Activated naive CD4-positive, alpha-beta T cell treated with anti-CD3 and anti-CD28 coated beads, Interleukin-2, amount 50 U/mL, for 72 hours (primary cell): ENCODE measurements at places on chromosomes 5 and 9. TPM values are rescaled to one million over a fixed set of nuclear protein-coding genes. Genes with fewer than 3 reads are reported as not detected.
A peak's percentile ranks its signal among the peaks of the same experiment; 100 is the strongest.

EQTN gene
- total RNA-seq: not detected

BTNL8 gene
- total RNA-seq: not detected

FOXD4L4 gene
- total RNA-seq: not detected

FRMD3 gene
- total RNA-seq: 0.25 TPM

PRELID2 gene
- total RNA-seq: 10.7 TPM

GFI1B gene
- total RNA-seq: not detected

TYRP1 gene
- not detected for total RNA-seq

UBAC1 gene
- total RNA-seq: 39.8 TPM

SLC6A19 gene
- total RNA-seq: not detected

EEIG1 gene
- total RNA-seq: 96.5 TPM

- no peak for DNase-seq
Observed at GRCh38 chr9:113919382-113919781, 43.3 kb downstream of the ZNF618 start.

GRCh38 chr5:61878471-61878870, 427.5 kb upstream of the KIF2A start:
- DNase-seq: no peak

- peak; percentile 32 for DNase-seq
Observed at GRCh38 chr5:143019614-143020515, 249.7 kb downstream of the ARHGAP26 start.

- no peak for DNase-seq
Observed at GRCh38 chr5:139664086-139664693, 16.0 kb downstream of the CXXC5 start.

DNA sequence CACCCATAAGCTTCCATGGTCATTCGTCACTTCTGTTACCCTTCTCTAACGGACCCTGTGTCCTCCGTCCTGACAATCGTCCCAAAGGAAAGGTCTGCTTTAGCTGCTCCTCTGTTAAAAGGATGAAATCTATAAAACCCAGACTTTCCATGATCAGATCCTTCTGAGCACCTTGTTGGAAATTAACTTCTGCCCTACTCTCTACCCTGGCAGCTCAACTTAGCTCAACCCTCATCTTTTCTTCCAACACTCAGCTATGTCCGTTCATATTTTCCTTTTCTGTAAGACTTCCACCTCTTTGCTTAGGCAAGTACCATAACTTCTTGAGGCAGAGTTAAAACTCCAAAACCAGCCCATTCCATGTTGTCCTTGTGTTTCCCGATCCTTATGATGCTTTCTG, 205.4 kb downstream of the SPATA31A6 start:
- DNase-seq: no peak

DNA sequence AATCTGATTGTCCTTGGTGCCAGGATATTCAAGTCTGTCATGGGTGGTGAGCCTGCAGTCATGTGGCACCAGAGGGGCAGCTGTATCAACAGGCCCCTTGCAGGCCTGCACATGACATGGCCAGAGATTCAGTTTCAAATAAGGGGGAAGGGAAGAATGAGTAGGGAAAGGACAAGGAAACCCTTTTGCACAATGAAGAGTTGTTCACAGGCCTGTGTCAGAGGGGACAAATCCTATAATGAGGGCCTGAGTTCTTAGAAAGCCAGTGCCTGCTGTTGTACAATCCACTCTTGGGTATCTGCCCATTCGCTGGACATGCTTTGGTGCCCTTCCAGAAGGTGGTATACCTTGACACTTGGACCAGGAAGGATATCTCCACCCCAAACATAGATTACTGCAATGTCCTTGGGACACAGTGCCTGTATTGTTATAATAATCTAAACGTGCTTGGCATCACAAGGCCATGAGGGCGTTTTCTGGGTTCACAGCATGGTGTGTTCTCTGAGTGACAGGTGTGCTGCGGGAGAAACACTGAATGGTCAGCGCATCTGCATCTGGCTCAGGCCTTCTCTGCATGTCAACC, 1.9 kb upstream of the TMEM171 start:
- no peak for DNase-seq

- no peak for DNase-seq
Observed at GRCh38 chr5:124704594-124705284, 41.7 kb downstream of the ZNF608 start.

GRCh38 chr5:14489643-14490042, 91.9 kb upstream of the OTULINL start:
- no peak for DNase-seq

GRCh38 chr9:79661279-79661678, 89.5 kb downstream of the TLE4 start:
- no peak for DNase-seq

DNA sequence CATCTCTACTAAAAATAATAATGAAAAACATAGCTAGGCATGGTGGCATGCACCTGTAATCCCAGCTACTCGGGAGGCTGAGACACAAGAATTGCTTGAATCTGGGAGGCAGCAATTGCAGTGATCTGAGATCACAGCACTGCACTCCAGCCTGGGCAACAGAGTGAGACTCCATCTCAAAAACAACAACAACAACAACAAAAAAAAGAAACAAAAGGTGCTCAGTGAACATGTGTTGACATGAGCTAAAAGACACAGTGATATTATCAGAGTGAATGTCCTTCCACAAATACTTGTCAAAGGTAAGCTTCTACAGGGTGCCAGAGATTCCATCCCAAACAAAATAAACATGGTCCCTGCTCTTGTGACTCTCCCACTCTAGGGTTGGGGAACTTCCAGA, 75.2 kb upstream of the LMX1B start:
- DNase-seq: no peak

GRCh38 chr9:841371-842209, at the start of gene DMRT1:
TSS of gene DMRT1 (plus strand) at chr9:841697. CDS start at chr9:841839, 142 bp downstream.
- DNase-seq: no peak

GRCh38 chr5:124741711-124742496, 4.5 kb downstream of the ZNF608 start:
- DNase-seq: no peak

DNA sequence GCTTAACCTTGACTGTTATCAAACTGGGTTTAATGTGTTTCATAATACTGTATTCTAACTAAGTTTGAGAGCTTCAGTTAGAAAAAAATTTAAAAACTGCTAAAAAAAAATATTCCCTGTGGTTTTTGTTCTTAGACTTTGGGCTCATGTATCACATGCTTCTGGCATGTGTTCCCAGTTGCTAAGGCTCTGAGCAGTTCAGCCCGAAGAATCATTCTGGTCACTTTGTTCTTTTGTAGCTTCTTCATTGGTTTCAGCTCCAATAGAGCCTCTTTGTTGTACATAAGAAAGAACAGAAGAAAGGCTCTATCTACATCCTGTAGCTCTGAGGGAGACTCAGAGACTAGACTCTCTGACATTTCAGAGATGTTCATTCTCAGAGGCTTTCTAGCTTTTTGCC, 25.6 kb downstream of the KCNN2 start:
- DNase-seq: no peak

GRCh38 chr5:173645437-173645807, 29.0 kb upstream of the BOD1 start:
- no peak for DNase-seq

DNA sequence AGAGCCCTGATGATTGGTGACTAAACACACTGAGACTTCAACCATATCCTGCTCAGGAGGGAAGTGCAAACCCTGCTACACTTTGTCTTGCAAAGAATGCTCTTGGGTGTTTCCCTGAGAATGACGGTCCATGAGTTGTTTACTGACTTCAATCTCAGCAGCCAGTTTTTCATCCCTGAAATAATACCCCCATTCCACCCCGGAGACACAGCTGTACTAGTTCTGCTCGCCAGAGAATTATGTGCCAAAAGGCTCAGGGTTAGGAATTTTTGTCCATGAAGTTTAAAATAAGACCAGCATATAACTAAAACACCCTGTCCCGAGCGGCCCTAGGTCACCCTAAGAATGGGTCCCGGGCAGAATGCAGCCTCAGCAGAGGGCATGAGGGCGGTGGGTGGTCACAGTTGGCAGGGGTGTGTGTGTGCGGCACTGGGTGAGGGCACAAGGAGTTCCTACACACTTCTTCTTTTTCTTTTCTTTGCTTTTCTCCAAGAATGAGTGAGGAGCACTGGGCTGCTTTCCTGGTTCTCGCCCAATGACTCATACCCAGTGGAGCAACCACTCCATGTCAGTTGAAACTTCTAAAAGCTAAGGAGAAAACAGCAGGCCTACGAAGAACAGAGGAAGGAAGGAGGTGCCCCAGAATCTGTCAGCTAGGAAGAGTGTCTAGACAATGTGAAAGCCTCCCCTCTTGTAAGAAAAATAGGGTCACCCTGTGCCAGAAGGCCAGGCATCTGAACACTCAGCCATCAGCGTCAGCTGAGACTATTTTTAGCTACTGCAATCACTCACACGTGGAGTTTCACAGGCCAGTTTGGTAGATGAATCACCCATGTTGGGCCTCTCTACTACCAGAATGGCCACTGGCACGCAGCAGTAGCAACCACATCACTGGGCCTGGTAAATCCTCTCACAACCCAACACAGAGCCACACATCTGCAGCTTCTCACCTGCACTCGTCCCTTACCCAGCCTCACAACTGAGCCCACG, 105.9 kb downstream of the DPYSL3 start:
- no peak for DNase-seq

- no peak for DNase-seq
Observed at GRCh38 chr9:124348363-124348762, 66.9 kb downstream of the PSMB7 start.

GRCh38 chr9:5336688-5337087, 3.0 kb downstream of the RLN1 start:
- DNase-seq: no peak
